ENCODE measurements at places on chromosomes 12 and 14.
A peak's percentile ranks its signal among the peaks of the same experiment; 100 is the strongest.

DNA sequence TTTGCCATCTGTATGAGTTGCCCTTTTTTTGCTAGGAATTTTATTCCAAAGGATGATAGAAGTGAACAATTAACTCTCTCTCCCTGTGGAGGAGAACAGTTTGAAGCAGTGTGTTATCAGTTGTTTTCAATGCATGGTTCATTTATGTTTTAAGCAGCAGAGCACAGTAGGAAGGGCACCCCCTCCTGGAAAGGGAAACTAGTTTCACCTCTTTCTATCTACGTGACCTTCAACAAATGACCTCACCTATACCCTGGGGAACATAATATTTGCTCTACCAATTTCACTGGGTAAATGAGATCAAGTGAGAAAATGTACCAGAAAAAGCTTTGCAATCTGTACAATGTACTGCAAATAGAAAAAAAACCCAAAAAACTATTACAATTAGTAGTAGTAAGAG is 5.4 kb upstream of the DCP1B start:
- DNase-seq: no peak

DNA sequence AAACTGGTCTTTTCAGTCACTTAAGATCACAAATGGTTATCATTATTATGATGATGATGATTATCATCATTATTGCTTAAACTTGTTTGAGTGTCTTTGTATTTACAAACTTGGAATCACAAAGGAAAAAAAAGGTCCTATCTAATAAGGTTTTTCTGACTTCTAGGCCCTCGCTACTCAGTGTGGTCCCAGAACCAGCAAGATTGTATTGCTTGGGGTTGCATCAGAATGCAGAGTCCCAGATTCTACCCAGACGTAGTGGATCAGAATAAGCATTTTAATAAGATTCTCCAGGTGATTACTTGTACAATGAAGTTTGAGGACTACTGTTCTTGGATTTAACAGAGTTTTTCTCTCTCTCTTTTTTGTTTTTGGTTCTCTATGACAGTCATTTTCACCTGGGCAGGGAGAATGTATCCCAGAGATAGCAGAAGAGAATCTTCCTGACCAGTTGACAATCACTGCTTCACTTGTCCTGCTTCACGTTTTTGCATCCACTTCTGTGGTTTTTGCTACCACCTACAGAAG is 29.3 kb upstream of the PPP1R12A start:
- DNase-seq: no peak

GRCh38 chr12:123363390-123363739 is 1.3 kb downstream of the SBNO1 start:
- peak; percentile 42 for DNase-seq

DNA sequence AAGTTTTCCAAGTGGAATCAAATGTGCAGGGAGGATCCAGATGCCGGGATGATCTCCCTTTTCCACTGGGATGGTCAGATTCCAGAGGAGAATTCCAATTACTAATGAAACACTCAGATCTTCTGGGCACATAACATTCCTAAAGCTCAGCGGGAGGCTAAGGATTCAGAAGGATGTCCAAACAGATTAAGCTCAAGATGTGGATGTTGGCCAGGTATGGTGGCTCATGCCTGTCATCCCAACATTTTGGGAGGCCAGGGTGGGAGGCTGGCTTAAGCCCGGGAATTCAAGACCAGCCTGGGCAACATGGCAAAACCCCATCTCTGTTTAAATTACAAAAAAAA is 62.0 kb upstream of the PNMA1 start:
- DNase-seq: no peak

GRCh38 chr14:96225213-96225612 is 20.6 kb downstream of the BDKRB2 start:
- no peak for DNase-seq

DNA sequence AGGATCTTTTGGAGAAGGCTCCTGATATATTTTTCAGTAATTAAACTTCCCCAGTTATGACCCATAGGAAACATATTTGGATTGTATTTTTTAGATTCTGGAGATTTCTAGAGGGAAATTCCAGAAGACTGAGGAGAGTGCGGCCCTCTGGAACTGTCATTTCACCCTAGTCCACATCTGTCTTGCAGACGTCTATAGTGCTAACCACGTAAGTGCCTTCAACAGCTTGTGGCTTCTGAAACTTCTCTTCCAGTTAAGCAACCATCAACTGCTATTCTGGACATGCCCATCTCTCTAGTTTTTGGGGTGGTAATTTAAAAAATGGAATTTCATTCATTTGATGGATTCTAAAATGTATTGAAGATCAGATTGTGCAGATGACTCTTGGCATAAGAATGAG is 1098.8 kb downstream of the TMEM121 start:
- DNase-seq: no peak

DNA sequence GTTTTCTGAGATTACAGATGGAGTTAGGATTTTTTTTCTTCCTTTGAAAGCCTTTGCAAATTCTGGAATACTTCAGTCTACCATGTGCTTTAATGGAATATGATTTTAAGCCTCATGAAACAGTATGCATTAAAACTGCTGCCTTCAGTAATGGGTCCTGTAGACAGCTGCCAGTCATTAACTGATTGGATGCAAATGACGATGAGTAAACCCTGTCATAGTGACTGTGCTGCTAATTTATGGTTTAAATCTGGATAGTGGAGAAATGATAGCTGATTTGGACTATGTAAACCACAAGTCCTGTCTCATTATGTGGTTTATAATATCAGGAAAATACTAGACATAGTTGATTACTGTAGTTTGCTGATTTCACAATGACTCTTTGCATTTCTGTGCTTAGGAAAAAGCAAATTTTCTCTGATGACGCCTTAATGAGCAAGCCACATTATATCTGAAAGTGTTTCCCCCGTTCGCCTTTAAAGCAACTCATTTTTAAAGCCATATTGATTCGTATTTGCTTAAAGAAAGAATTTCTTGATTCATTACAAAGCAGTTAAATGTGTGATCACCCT is 217.6 kb downstream of the TMTC2 start:
- no peak for DNase-seq

DNA sequence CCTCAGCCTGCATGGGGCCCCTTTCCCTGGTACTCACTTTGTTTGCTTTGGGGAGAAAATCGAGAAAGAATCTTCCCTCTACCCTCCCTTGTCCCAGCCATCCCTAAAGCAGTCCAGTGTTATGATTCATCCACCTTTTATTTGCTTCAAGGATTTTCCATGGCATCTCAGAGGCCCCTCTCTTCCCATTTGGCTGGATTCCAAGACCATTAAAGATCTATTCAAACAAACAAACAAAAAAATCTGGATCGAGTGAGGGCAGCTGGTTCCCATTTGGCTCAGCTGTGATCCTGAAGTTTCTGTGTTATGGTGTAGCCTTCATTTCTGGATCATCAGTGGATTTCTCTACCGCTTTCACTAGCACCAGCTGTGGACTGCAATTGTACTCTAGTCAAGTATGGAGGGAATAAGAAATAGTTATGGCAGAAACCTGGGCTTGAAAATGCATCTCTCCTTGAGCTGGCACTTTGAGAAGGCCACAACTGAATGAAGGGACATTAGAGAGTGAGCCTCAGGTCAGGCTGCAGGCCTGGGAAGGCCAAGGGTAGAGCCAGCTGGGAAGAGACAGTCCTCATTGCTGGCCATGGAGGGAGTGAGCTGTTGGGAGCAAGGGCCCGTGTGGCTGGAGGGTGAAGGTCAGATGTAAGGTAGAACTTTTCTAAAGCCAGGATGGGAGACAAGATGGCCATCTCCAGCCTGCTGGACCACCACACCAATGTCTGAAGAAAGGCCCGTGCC is 13.7 kb downstream of the KRT71 start:
- no peak for DNase-seq

Measured in GM13977 (cell line).